ENCODE measurements at places on chromosomes 2 and 18. TPM values are rescaled to one million over a fixed set of nuclear protein-coding genes. Genes with fewer than 3 reads are reported as not detected.

TPO gene
- not detected for total RNA-seq

AQP12B gene
- not detected for total RNA-seq

ACKR3 gene
- 14.8 TPM for total RNA-seq

SOX11 gene
- total RNA-seq = not detected

PMAIP1 gene
- 15.7 TPM for total RNA-seq
